Osteoblast (primary cell): ENCODE measurements at places on chromosomes 1 and 21. TPM values are rescaled to one million over a fixed set of nuclear protein-coding genes. Genes with fewer than 3 reads are reported as not detected.

GRCh38 chr1:188778578-188778977 lies 1699.1 kb downstream of the BRINP3 start:
- H3K27ac ChIP-seq: no peak overlapping the region
- H3K4me3 ChIP-seq: no peak overlapping the region
- no peak for DNase-seq
- no peaks in the 10 kb centered on the region for H3K4me1 ChIP-seq
- no peaks in the 10 kb centered on the region for H3K36me3 ChIP-seq

GRCh38 chr1:215739025-215739424 lies 171.9 kb downstream of the KCTD3 start:
- H3K27ac ChIP-seq: no peak overlapping the region
- H3K36me3 ChIP-seq: no peaks in the 10 kb centered on the region
- H3K4me3 ChIP-seq: no peak overlapping the region
- no peak for DNase-seq
- H3K27me3 ChIP-seq: no peaks in the 10 kb centered on the region

ATP6V1G3 gene
- total RNA-seq: 0.36 TPM in 1 of 2 replicates, not detected in the other

- no peaks in the 10 kb centered on the region for H3K4me1 ChIP-seq
- no peaks in the 10 kb centered on the region for H3K36me3 ChIP-seq
- no peak overlapping the region for H3K4me3 ChIP-seq
- no peak overlapping the region for H3K27ac ChIP-seq
- DNase-seq: peak; percentile 93
Observed at GRCh38 chr1:46747683-46748288, 28.9 kb upstream of the EFCAB14 start.

IL23R gene
- not detected in 2 replicates for total RNA-seq

DNA sequence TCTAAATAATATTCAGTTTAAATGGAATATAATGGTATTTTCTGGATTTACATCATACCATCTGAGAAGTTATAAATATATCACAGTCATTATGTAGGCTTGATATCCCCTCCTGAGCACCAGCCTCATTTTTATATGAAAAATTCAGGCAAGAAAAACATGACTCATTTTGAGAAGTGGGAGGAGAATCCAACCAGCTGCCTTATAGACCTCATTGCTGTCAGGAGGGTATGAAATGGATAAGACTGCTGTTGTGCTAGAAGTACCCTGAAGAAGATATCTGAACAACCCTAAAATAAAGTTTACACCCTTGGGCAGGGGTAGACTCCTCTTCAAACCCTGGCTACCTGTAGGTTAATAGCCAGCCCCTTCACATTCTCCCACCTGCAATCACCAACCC lies 8.8 kb downstream of the GIPC2 start:
- H3K27me3 ChIP-seq: no peaks in the 10 kb centered on the region
- H3K27ac ChIP-seq: no peak overlapping the region
- no peaks in the 10 kb centered on the region for H3K36me3 ChIP-seq
- peak; percentile 74 for DNase-seq
- H3K4me3 ChIP-seq: no peak overlapping the region

GRCh38 chr21:37682966-37683365 lies 233.3 kb downstream of the KCNJ6 start:
- peaks cover 36% of the 10 kb centered on the region for H3K27me3 ChIP-seq
- no peak overlapping the region for H3K4me3 ChIP-seq
- no peaks in the 10 kb centered on the region for H3K36me3 ChIP-seq
- no peak overlapping the region for H3K27ac ChIP-seq
- DNase-seq: peak; percentile 55
- H3K4me1 ChIP-seq: peaks cover 3% of the 10 kb centered on the region

- H3K27me3 ChIP-seq: no peaks in the 10 kb centered on the region
- H3K4me3 ChIP-seq: no peak overlapping the region
- H3K36me3 ChIP-seq: no peaks in the 10 kb centered on the region
- DNase-seq: no peak
- H3K4me1 ChIP-seq: no peaks in the 10 kb centered on the region
- no peak overlapping the region for H3K27ac ChIP-seq
Observed at GRCh38 chr21:17391811-17392340, 121.0 kb upstream of the CXADR start.

UBASH3A gene
- not detected in 2 replicates for total RNA-seq

NIBAN1 gene
- total RNA-seq: 53.6 and 66.2 TPM in 2 replicates

GRCh38 chr1:160884579-160884978 lies 401 bp downstream of the ITLN1 start:
- no peaks in the 10 kb centered on the region for H3K36me3 ChIP-seq
- H3K27ac ChIP-seq: no peak overlapping the region
- DNase-seq: no peak
- H3K4me1 ChIP-seq: no peaks in the 10 kb centered on the region
- H3K4me3 ChIP-seq: no peak overlapping the region

AMY2A gene
- total RNA-seq: not detected in 2 replicates

DNA sequence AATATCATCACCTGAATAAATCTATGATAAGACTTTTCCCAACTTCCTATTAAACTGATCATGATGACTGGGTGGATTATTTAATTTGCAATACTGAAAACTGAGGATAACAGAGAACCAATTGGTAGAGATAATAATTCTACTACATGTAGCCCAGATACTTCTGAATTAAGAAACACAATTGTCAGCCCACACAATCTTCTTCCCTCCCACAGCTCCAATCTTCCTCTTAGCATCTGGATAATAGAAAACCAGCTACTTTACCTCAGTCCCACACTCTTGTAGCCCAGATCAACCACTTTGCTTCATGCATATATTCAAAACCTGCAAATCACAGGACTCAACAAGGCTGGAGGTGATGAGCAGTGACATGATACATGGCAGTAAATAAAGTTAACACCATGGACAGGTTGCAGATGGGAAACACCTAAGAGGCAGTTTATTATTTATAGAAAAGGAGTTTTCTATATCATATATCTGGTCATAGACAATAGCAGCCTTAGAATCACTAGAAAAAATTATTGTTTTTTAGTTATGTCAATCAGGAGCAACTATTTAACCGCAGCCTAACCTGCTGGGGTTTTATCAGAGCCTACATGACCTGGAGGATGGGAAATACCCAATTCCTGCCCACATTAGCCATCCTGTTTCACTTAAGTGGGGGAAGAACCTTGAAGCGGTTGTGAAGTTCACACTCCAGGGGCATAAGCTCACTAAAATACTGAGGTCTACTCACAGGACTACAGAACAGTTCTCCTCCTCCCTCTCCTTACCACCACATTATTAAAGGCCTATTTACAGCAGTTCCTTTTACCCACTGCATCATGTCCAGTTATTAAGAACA lies 16.7 kb downstream of the FRRS1 start:
- H3K4me3 ChIP-seq: no peak overlapping the region
- H3K4me1 ChIP-seq: peaks cover 3% of the 10 kb centered on the region
- no peak overlapping the region for H3K27ac ChIP-seq
- H3K36me3 ChIP-seq: no peaks in the 10 kb centered on the region
- DNase-seq: no peak

DNA sequence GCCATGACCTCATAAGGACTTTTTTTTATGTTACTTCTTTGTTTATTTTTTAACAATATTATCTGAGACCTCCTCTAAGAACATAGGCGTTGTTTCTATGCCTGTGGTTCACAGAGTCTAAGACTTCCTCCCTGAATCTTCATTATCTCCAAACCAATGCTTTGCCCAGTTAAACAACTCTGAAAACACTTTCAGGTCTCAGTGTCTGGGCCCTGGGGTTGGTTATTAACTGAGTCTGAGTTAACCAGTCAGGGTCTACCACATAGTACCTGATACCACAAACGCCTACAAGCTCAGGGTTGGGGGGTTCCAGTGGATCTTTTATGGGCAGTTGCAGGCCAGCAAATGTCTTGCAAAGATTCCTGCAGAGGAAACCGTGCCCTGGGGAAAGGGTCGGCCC lies 138.2 kb downstream of the AJAP1 start:
- DNase-seq: no peak
- H3K4me3 ChIP-seq: no peak overlapping the region
- H3K27me3 ChIP-seq: no peaks in the 10 kb centered on the region
- H3K4me1 ChIP-seq: no peaks in the 10 kb centered on the region

- DNase-seq: no peak
- no peak overlapping the region for H3K27ac ChIP-seq
- H3K27me3 ChIP-seq: peaks cover 2% of the 10 kb centered on the region
- H3K4me3 ChIP-seq: no peak overlapping the region
- H3K4me1 ChIP-seq: no peaks in the 10 kb centered on the region
Observed at GRCh38 chr1:48693674-48694320, 82.9 kb downstream of the BEND5 start.

NPHS2 gene
- total RNA-seq: not detected in 2 replicates

- DNase-seq: no peak
- H3K36me3 ChIP-seq: no peaks in the 10 kb centered on the region
- H3K27me3 ChIP-seq: peaks cover 4% of the 10 kb centered on the region
- no peak overlapping the region for H3K4me3 ChIP-seq
- no peaks in the 10 kb centered on the region for H3K4me1 ChIP-seq
Observed at GRCh38 chr1:28830814-28831213, 18.8 kb downstream of the OPRD1 start.

DNA sequence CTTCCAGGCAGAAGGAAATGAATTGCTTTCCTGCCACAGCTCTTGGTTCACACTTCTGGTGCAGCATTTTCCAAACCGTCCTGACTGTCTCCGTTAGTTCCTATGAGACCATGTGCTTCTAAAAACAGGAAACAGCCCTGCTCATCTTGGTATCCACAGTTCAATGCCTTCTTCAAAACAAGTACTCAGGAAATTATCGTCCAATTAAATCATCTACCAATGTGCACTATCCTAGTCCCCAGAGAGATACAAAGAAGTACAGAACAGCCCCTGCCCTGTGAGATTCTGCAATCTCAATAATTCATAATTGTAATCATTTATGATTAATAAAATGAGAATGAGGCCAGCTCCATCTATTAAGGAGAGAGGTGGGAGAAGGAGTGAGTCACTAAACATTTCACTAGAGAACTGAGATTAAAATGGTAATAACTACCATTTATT lies 11.2 kb downstream of the CLEC20A start:
- no peak overlapping the region for H3K4me3 ChIP-seq
- no peaks in the 10 kb centered on the region for H3K27me3 ChIP-seq
- peak; percentile 66 for DNase-seq
- no peaks in the 10 kb centered on the region for H3K36me3 ChIP-seq
- peaks cover 4% of the 10 kb centered on the region for H3K4me1 ChIP-seq

- DNase-seq: no peak
- H3K4me3 ChIP-seq: no peak overlapping the region
- no peaks in the 10 kb centered on the region for H3K27me3 ChIP-seq
Observed at GRCh38 chr1:184567637-184568036, 180.8 kb downstream of the C1orf21 start.

B3GALT5 gene
- total RNA-seq: under 0.01 TPM in 2 replicates

- no peak overlapping the region for H3K4me3 ChIP-seq
- peaks cover 4% of the 10 kb centered on the region for H3K4me1 ChIP-seq
- DNase-seq: no peak
- H3K36me3 ChIP-seq: no peaks in the 10 kb centered on the region
- no peak overlapping the region for H3K27ac ChIP-seq
Observed at GRCh38 chr1:23594927-23595353, 35.6 kb upstream of the ID3 start.

FOXO6 gene
- total RNA-seq: not detected in 2 replicates

DNA sequence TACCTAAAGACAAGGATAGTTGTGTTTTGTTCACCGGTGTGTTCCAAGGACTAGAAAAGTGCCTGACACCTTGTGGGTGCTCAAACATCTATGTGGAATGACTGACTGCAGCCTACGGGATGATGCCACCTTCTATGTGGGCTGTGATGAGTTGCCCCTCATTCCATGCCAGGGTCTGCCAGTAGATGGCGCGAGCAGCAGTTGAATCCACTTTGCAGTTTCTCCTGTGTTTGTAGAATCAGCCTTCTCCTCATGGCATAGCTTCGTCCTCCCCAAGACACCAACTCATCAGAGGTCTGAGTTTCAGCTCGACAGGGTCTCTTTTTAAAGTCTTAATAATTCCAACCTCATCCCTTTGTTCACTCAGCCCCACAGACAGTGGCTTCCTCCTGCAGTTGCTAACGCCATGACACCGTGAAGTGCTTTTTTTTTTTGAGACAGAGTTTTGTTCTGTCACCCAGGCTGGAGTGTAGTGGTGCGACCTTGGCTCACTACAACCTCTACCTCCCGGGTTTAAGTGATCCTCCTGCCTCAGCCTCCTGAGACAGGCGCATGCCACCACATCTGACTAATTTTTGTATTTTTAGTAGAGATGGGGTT lies 133.7 kb downstream of the CAPN8 start:
- H3K36me3 ChIP-seq: no peaks in the 10 kb centered on the region
- no peak overlapping the region for H3K4me3 ChIP-seq
- H3K27ac ChIP-seq: no peak overlapping the region
- no peaks in the 10 kb centered on the region for H3K4me1 ChIP-seq

GRCh38 chr1:193014400-193014799 lies 44.8 kb downstream of the UCHL5 start:
- no peaks in the 10 kb centered on the region for H3K27me3 ChIP-seq
- H3K4me1 ChIP-seq: peaks cover 27% of the 10 kb centered on the region
- no peaks in the 10 kb centered on the region for H3K36me3 ChIP-seq
- H3K27ac ChIP-seq: peak overlapping the region; percentile 26

PCNX2 gene
- 56.8 and 68.4 TPM in 2 replicates for total RNA-seq

- H3K27me3 ChIP-seq: no peaks in the 10 kb centered on the region
- H3K36me3 ChIP-seq: no peaks in the 10 kb centered on the region
- no peak for DNase-seq
- H3K4me1 ChIP-seq: no peaks in the 10 kb centered on the region
Observed at GRCh38 chr1:198003468-198003867, 86.3 kb downstream of the LHX9 start.
